Stimulated activated CD8-positive, alpha-beta memory T cell treated with anti-CD3 and anti-CD28 coated beads, Interleukin-7, amount 100 ng/mL, for 1 hour (primary cell): ENCODE measurements at places on chromosomes 4 and X.

- DNase-seq = no peak
Observed at GRCh38 chr4:3852309-3852708, 86.1 kb downstream of the ADRA2C start.

- DNase-seq = no peak
Observed at GRCh38 chr4:6560416-6561172, 14.4 kb upstream of the MAN2B2 start.

- DNase-seq = no peak
Observed at GRCh38 chrX:1464041-1464970, 11.6 kb upstream of the ASMTL start.

GRCh38 chr4:146165840-146166239 lies 9.7 kb upstream of the LSM6 start:
- DNase-seq = no peak

DNA sequence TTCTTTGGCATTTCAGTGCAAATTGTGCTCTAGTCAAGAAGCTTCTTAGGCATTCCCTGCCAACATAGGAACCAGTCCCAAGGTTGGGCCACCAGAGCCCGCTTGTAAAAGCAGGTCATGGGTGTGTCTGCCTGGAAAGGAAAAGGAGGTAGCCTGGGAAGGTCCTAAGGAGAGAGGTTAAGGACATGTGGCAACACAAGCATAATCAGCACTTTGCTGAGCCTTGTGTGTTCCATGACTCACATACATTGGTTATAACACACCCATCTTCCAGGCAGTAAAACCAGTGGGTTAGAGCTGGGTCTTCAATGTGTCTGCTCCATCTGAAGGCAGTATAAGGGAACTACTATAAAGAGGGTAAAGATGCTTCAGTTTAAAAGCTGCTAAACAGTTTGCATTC lies 165.0 kb downstream of the FHIP1A start:
- DNase-seq = no peak

DNA sequence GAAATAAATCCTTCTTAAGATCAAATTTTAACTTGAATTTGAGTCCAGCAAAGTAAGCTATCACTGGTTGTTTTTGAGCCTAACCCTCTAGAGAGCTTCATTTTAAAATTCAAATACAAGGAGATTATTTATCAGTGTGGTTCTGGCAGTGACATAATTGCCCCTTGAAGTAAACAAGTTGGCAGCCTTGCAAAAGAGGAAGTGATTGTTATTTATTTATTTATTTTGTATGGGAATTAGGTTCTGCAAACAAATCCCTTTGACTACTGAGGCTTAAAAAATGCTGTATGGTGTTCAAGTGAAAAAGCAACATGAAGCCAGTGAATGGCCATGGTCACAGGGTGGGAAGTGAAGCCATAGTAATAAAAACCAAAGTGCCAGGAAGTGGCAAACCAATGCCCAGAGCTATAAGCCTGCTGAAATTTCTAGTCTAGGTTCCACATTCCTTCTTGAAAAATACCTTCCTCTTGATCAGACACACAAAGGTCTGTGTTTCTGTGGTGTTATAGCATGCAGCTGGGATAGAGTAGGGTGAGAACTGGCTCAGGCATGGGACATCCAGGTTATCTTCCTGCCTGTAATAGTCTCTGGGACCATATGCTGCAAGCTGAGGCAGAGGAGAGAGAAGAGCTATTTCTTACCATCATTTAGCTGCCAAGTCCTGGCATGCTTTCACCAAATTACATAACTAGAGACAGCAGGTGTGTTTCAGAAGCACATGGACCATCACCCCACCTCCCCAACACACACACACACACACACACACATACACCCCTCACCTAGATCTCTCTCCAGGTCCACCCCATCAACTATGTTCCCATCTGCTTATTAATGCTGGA lies 47.1 kb upstream of the TSPAN7 start:
- DNase-seq = no peak

GRCh38 chr4:82777857-82778525 lies 20.6 kb downstream of the SCD5 start:
- DNase-seq = no peak

DNA sequence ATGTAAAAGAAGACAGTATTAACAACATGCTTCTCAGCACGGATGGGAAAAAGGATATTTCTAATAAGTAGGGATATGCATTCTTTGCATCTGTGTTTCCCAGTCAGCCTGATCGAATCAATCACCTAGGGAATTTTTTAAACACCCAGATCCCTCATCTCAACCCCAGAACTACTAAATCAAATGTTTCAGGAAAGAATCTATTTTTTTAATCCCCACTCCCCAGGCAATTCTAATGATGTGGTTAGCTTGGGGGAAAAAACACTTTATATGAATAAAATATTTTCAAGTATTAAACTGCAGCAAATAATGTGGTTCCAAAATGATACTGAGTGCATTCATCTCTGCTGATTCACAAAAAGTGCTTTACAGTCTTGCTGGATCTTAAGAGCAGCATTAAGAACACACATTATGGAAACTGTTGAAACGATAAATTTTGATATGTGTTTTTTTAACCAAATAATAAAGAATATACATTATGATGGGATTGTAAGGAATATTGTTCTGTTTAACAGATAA lies 68.7 kb upstream of the GUCY1A1 start:
- DNase-seq = no peak

- no peak for DNase-seq
Observed at GRCh38 chrX:117987373-117987772, 129.2 kb downstream of the KLHL13 start.
